Astrocyte (in vitro differentiated cells and primary cell): ENCODE measurements at places on chromosomes 3 and 15. TPM values are rescaled to one million over a fixed set of nuclear protein-coding genes. Genes with fewer than 3 reads are reported as not detected.
A peak's percentile ranks its signal among the peaks of the same experiment; 100 is the strongest.

Gene CHST13
- total RNA-seq: not detected in 2 replicates

DNA sequence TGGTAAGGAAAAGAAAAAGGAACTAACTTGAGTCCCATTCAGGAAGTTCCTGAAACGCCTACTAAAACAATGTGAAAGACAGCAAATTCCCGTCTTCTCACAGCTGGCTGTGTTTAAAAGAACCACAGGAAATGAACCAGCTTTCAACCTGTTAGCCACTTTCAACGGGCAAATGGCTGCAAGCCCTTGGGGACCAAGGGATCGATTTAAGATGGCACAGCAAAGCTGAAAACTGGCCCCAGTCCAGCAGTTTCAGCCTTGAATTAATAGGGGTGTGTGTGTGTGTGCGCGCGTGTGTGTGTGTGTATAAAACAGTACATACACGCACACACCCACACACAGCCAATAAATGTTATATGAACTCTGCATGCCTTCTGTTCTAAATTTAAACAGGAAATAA lies 168.7 kb upstream of the TMCO5A start:
- no peak for DNase-seq

Gene NAALADL2
- 2.7 and 3.3 TPM in 2 replicates for total RNA-seq

Gene CELSR3
- 8.6 and 10.2 TPM in 2 replicates for total RNA-seq

- no peak for DNase-seq
These were observed 6.3 kb upstream of the TIPIN start for GRCh38 chr15:66362776-66363175.

DNA sequence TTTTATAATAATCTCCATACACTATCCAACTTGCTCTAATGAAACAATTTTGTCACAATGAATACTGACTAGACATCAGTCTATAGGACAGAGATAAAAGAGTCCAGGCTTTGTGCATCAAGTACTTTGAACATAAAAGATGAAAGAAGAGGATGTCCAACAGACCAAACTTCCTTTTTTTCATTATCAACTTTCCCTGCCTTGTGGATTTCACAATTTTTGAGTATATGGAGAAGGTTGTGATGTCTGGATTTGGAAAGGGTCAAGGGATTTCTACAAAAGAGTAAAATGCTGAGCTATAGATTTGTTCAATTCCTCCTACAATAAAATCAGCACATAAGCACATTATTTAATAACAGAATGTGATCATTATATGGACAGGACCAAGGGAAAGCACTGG lies 25.7 kb downstream of the CD47 start:
- no peak for DNase-seq

DNA sequence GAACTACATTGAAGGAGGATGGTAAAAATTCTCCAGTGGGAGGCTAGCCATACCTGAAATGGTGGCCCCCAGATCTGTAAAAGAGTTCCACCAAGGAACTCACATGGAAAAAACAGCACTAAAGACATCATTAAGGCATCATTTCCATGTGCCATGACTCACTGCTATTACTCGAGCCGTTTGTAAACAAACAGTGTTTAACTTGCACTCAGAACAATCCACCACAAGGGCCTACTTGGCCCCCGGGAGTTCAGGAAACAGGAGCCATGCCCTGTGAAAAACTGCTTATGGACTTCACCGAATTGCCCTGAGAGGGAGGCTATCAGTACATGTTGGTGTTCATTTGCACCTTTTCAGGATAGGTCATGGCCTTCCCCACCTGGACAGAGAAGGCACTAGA lies 18.2 kb downstream of the CCR4 start:
- DNase-seq: no peak

DNA sequence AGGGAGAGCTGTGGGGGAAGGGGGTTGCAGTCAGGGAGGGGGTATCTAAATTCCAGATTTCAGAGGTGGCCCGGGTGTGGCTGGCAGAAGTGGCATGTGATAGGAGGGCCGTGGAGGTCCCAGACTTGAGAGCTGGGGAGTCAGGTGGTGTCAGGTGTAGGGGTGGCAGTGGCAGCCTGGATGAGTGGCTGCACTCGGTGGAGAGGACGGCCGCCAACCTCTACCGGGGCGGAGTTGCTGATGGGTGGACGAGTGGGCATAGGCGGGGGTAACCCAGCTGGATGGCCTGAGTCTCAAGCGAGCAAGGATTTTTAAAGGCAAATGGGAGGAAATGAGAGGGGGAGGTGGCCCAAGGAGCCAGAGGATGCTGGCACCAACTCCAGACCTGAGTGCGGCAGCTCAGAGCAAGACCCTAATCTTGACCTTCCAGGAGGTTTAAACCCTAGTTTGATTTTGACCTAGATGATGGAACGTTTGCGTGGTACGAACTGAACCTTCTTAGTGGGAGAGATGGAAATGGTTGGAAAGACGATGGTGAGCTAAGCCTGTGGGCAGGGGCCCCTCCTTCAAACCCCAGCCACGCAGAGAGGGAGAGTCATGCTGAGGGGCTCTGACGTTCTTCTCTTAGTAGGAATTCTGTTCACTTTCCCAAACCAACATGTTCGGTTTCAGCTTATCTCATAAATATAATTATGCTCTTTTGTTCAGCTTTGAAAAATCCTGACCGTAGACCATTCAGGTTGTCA lies 8.0 kb downstream of the TRAK1 start:
- DNase-seq: no peak

Gene TTC14
- total RNA-seq: 42.4 and 42.5 TPM in 2 replicates

DNA sequence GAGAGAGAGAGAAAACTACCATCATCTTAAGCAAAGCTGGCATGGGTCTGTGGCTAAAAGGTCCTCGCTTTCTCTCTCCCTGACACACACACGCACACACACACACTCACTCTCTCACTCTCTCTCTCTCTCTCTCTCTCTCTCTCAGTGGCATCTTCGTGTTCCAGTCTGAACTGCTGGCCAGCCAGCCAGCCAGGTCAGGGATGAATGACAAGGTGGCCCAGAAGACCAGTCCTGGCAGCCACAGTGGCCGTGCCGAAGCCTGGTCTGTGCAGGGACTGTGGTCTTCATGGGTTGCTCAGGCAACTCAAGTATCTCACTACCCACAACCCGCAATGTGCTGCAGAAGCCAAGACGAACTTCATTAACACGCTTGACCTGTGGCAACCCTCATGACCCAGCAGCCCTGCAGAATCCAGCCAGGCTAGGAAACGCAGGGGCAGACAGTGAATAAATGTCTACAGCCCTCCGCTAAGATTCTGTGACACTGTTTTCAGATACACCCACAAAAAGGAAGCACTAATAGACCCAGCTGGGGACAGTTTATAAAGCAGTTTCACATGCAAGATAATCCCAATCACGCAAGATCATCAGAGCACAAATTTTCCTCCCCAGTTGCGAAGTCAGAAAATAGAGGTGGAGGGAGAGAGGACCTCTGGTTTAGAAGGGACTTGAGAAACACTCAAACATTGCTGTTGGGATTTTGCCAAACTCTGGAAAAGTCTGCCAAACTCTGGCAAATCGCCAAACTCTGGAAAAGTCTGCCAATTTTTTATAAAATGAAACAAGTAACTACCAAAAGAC lies 66.4 kb downstream of the XXYLT1 start:
- DNase-seq: peak; percentile 70

Gene TGM4
- 0.18 TPM in 1 of 2 replicates, not detected in the other for total RNA-seq
